ENCODE measurements at places on chromosomes 2 and 18. TPM values are rescaled to one million over a fixed set of nuclear protein-coding genes. Genes with fewer than 3 reads are reported as not detected.

Gene PMS1
- total RNA-seq = 15.5 TPM

DNA sequence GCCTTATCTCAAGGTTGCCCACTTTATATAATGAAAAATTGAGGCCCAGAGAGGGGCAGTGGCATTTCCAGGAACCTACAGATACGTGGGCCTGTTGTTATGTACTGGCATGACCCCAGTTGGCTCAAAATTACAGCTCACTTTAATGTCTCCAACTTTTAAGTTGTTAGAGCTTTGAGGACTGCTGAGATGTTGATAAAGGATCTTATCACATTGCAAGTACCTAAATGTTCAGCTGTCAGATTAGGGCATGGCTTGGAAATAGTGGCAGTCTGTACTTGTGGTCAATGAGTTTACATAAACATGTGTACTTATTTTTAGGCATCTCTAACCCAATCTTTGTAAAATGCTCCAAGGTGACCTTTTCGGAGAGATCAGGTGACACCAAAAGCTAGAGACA lies 14.6 kb downstream of the SLC4A5 start:
- DNase-seq = no peak

Gene IL37
- not detected for total RNA-seq

- no peak for DNase-seq
These were observed at the start of gene IL1RL2 for GRCh38 chr2:102186791-102187495. TSS of gene IL1RL2 (plus strand) at chr2:102187023. CDS start at chr2:102187868, 845 bp downstream.
